ENCODE measurements at places on chromosomes 11 and 22.

DNA sequence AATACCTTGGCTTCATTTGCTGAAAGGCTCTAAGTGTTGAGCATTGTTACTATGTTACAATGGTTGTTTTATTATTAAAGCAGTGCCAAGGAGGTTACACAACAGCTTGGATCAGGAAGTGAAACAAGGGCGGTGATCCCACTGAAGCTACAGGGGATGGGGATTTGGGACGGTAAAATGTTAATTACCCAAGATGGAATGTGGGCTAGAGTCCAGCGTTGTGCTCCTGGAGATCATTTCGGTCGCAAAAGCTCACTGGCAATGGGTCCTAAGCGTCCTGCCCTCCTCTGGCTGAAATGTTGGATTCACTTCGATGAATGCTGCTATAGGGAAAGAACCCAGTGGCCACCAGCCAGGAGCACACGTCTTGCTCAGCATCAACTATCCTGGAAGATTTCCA lies 48.3 kb downstream of the FAM83F start:
- no peak for DNase-seq

DNA sequence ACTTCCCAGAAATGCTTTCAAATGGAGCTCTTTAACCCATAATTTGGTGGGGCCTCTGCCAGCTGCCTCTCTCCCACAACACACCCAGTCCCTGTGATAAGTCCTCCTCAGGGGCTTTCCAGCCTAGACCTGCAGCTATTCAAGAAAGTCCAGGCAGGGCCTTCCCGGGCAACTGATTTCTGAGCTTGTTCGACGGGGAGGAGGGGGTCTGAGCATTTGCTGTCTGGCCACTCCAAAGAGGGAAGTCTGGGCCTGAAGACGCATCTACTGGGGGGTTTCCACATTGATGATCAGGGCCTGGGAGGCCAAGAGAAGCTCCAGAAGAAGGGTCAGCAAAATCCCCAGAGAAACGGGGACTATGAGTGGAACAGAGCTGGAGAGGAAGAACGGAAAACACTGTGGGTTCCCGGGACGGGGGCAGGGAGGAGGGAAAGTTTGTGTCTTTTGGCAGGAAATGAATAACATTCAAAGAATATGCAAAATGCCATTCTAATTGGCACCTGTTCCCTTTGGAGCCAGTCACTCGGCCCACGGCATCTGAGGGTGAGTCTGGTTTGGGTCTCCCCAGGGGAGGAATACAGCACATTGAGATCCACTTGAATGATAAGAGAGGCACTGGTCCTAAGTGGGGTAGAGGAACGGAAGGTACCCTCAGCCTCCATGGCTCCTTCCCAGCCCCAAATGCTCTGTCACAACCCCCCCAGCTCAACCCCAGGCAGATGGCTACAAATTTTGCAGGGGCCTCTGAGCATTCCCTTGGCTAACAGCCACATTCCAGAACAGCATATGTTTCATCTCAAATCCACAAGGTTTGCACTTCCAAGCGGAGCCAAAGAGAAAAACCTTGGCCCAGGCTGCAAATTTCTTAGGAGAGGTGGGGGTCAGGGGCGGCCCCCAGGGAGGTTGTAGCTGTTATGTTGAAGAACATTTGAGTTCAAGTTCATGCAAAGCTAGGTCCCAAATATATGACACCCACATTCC lies 72.0 kb downstream of the RPUSD4 start:
- no peak for DNase-seq

DNA sequence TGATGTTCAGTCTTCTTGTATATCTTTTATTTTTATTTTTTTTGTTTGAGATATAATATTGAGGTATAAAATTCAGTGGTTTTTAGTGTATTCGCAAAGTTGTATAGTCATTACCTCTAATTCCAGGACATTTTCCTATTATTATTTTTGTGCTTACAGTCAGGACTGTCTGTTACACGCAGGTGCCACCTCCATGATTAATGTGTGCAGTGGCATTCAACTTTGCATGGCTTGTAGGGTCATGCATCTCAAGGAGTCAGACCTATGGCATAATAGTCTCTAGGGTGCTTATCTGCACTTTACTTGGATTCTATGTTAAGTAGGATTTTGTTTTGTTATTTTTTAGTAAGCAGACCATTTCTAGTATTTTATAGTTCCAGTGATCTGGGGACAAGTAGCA lies 1.0 kb downstream of the CTR9 start:
- no peak for DNase-seq

DNA sequence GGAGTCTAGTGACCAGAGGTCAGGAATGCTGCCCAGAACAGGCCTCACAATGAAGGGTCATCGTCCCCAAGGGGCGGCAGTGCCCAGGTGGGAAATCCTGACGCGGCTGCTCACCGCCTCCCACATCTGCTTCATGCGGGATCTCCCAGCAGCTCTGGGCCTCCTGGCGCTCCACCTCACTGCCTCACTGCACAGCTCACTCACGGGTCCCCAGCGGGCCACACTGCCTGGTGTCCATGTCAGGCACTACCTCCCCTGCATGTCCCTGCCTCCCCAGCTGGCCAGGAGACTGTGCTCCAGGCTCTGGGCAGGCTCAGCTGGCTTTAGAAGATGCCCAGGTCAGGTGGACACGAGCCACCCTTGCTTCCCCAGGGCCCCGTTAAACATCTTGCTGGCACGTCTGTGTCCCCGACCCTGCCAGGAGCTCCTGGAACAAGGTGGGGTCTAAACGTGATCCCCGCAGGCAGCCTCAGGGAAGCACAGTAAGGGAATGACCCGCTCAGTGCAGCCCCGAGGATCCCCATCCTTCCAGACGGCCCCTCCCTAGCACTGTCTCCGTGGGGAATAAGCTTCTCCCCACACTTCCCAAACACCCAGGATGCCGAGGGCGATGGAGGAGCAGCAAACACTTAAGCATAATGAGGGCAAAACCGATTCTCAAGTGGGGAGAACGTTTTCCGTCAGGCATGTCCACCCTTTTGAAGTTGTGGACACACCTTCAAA lies 93.2 kb downstream of the TRMU start:
- no peak for DNase-seq

DNA sequence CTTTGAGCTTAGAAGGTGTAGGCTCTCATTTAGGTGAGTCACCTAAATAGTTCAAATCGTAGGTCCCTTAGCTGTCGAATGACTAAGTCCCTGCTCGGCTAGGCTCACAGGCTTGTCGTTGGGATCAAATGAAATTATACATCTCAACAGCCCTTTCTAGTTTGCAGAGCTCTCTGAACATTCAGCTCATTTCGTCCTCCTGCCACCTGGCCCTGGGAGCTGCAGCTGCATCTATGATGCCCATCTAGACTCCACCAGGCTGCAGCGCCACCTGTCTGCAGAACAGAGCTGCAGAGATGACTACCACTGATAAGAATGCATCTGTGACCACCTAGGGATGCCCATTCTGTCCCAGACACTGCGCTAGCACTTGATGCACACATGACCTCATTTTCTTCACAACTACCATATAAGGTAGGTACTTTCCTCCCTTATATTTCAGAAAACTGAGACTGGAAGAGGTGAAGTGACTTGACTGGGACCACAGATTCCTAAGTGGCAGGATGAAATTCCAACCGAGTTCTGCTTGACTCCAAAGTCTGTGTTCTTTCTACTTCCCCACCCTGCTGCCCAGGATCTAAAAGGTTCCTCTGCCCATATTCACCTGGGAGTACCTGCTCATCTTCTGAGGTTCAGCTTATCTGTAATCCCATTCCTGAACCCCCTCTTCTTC lies 141.1 kb upstream of the NARS2 start:
- peak; percentile 13 for DNase-seq

GRCh38 chr22:19105867-19106802 lies 16.1 kb downstream of the DGCR2 start:
- DNase-seq, result peak; percentile 64

- DNase-seq, result no peak
Measured at GRCh38 chr11:110513259-110513801, 83.6 kb downstream of the FDX1 start.

DNA sequence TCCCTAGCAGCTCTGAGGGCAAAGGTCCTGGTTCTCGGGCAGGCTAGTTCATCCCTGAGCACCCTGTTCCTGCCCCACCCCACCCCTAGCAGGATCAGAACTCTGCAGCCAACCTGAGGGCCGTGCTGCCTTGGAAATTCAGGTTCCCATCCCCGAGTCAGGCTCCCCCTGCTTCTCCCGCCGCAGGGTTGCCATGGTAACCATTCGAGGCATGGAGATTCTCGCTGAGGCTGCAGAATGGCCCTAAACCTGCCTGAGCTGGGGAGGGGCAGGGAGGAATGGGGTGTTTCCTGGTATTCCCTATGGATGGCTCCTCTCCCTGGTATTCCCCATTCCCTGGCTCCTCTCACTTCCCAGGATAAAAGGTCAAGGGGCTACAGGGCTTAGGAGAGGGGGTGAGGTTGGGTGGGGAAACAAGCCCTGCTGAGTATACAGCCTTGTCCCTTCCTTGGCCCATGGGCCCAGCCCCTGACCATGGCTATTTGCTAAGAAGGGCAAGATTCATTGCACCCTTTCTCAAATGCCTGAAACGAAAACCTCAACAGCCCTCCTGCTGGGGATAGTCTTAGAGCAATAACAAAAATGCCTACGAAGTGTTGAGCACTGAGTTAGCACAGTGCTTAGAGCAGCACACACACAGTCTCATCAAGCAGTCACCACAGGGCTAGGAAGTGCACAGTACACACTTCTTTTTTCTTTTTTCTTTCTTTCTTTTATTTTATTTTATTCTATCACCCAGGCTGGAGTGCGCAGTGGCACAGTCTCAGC lies 58.7 kb downstream of the CHST1 start:
- no peak for DNase-seq

DNA sequence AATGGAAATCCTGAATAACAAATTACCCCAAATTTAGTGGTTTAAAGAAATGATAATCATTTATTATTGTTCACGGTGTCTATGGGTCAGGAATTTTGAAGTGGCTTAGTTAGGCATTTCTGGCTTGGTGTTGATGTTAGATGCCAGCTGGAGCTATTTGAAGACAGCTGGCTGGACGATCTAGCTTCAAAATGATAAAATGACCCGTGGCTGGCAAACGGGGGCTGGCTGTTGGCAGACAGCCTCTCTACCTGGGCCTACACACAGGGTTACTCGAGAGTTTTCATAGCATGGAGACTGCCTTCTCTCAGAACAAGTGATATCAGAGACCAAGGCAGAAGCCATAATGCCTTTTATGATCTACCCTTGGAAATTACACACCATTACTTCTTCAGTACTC lies 285.2 kb downstream of the METTL15 start:
- no peak for DNase-seq

- no peak for DNase-seq
Measured at GRCh38 chr22:49380095-49380827, 447.4 kb downstream of the BRD1 start.
